NCI-H2081 treated with DMSO at 0.1 percent for 48 hours (cell line): ENCODE measurements at places on chromosomes 1 and 21.

GRCh38 chr1:60129911-60130310 lies 56.3 kb upstream of the C1orf87 start:
- no peak for DNase-seq

GRCh38 chr1:26526287-26526686 lies 3.3 kb upstream of the RPS6KA1 start:
- DNase-seq: no peak

DNA sequence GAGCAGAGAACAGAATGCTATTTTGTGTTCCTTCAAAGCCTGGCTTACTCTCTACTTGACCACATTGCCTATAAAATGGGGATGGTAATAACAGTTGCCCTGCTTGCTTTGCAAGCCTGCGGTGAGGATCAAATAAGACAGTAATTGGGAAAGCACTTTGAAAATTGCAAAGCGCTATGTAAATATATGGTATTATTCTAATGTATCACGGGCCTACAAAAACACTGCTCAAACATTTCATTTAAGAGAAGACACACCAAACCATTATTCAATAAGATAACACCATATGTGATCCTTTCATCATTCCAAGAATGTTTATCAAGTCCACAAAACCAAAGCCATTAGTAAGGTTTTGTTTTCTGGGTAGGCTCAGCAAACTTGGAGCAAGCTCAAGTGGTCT lies 208.4 kb downstream of the ROR1 start:
- DNase-seq: peak; percentile 61

DNA sequence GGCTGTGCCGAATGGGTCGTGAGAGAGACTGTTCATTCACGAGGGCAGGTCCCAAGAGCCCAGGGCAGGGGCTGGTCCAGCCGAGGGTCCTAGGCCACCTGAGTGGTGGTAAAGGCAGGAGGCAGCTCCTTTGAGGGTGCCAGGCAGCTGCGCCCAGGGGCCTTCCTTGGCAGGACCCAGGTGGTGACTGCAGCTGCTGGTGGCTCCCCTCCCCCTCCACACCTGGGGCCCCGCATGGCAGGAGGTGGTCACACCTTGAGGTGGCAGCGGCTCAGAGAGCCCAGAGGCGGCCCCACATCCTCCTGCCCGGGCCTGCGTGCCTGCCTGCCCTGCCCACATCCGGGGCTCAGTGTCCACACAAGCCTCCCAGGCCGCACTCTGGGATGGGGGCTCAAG lies 9.8 kb upstream of the PLCH2 start:
- DNase-seq: no peak

DNA sequence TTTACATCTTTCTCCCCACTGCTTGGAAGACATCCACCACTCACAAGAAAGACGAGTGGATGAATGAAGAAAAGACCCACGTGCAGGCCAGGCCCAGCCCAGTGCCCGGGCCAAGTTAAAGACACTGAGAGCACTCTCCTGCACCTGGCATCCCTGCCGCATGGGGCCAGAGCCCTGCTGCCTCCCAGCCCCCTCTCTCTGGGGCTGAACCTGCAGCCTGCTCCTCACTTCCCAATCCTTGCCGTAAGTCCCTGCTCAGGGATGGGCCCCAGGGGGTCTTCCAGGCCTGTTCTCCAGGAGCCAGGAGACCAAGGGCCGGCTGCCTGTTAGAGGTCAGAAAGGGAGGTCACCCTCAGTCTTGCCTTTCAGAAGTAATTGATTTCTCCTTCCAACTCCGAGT lies 168.5 kb upstream of the ZC3H12A start:
- no peak for DNase-seq

DNA sequence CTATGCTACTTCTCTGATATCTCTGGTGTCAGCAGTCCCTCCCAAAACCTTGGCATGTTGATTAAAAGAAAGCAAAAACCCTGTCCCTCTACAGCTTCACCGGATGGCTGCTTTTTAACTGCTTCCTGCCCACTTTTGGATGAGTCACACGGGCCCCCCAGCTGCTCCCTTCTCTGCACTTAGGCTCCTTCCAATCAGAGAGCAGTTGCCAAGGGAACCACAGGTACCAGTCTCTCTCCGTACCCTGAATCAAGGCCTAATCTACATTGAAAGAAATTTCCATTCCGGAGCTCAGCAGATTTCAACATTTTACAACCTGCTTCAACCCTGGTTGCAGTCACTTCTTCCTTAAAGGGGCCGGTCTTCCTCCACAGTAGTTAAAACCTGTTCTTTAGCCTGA lies 70.6 kb upstream of the GJB5 start:
- no peak for DNase-seq

DNA sequence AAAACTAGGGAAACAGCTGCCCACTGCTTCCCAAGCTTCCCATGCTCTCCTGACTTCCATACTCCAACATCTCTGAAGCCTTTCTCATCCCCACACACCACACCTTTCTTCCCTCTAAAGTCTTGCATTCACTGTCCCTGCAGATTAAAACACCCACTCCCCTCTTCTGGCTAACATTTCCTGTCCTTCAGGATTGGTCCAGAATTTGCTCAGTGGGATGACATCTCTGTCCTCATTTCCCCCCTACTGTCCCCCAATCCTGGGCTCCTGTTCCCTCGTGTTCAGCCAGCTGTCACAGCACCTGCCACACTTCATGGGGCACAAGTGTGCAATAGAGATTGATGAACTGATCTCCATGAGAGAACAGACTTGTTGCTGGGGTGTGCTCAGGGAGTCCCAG lies 82.7 kb downstream of the KCND3 start:
- no peak for DNase-seq

DNA sequence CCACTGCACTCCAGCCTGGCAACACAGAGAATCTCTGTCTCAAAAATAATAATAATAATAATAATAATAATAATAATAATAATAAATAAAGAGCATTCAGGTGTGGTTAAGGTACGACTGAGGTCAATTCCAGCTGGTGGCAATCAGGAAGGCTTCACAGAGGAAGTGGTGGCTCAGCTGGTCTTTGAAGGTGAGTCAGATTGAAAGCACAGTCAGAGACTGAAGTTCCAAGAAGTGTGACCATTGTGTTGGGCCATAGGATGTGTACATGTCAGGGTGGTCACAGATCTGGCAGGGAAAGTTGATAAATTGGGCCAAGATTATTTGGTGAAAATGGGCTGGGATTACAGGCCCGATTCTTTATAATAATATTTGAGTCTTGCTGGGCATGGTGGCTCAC lies 31.0 kb upstream of the MED18 start:
- no peak for DNase-seq

DNA sequence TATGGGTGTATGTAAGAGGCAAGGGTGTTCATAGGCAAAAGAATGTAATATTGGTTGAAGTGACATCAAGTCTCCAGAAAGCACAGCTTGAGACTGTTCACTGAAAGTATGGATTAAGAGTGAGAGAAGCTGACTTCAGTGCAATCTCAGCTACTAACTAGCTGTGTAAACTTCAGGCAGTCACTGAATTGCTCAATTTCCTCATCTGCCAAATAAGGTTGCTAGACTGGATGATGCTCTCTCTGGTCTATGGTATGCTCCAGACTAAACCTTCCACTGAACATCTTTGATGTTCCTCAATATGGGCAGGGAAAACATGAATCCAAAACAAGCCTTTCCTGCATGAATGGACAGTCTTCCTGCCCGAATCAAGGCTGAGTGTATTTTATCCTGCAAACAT lies 111.8 kb upstream of the USH2A start:
- DNase-seq: no peak

DNA sequence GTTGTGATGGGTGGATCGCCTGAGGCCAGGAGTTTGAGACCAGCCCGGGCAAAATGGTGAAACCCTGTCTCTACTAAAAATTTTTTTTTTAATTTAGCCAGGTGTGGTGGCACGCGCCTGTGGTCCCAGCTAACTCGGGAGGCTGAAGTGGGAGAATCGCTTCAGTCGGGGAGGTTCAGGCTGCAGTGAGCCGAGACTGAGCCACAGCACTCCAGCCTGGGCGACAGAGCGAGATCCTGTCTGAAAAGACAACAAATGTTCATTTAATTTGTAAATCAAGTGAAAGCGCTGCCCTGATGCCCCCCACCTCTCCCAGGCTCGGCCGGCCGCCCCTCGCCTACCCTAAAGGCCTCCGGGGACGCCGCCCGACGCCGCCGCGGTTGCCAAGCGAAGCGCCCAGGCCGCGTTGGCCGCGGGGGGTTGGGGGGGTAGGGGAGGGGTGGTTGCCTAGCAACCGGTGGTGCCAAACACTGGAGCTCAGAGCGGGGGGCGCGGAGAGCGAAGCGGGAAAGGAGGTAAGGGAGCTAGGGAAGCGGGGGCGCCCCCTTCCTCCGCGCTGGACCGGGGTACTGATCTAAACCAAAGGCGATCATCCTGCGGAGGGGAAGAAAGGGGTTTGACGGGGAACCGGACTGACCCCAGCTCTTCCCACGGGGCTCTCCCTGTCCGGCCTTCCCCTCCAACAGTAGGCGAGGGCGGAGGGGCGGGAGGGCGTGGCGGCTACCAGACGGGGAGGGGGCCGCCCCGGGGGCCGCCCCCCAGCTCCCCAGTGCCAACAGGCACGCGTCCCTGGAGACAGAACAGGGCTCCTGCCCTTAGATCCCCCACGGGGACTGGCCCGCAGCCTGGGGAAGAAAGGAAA lies at the start of gene TEKT2:
Gene TEKT2 (plus strand): TSS at position 460 of the 862 bp plus-strand sequence. CDS start 828 bp downstream, outside the sequence.
- DNase-seq: peak; percentile 47

GRCh38 chr21:41283211-41283818 lies 33.3 kb upstream of the FAM3B start:
- DNase-seq: peak; percentile 2

- DNase-seq: no peak
Measured at GRCh38 chr1:238123201-238123600, 232.5 kb upstream of the ZP4 start.

- no peak for DNase-seq
Measured at GRCh38 chr1:116558140-116558549, 12.7 kb downstream of the CD58 start.

DNA sequence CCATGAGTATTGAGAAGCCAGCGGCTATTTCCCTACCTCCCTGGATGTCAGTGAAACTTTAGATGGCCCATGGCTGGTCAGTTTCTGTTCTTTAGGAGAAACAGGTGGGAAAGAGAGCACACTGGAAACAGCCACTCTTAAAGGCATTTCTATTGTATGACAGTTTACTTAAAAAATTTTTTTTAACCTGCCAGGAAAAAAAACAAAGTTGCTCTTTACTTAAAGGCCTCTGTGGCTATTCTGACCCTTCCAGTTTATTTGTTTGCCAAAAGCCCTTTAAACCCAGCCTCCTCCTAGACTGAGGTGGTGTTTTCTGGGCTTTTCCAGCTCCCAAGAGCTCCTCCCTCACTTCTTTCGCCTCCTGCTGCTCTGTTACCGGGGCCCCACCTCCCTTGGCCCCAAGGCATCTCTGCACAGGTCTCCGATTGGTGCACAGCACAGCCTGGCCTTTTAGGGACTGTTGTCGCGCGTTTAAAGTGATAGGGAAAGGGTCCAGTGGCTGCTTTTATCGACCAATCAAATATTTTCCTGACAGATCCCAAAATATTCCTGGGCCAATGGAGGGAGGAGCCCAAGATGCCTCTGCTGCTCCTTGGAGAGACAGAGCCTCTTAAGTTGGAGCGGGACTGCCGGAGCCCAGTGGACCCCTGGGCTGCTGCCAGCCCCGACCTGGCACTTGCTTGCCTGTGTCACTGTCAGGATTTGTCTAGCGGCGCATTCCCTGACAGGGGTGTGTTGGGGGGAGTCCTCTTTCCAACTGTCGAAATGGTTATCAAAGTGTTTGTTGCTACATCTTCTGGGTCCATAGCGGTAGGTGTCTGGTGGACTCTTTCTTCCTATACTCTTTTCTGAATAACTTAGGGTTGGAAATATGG lies at the start of gene SH3BGR:
Gene SH3BGR (plus strand): TSS at position 639 of the 875 bp plus-strand sequence. CDS start 127 bp downstream, at position 766.
- DNase-seq: no peak

DNA sequence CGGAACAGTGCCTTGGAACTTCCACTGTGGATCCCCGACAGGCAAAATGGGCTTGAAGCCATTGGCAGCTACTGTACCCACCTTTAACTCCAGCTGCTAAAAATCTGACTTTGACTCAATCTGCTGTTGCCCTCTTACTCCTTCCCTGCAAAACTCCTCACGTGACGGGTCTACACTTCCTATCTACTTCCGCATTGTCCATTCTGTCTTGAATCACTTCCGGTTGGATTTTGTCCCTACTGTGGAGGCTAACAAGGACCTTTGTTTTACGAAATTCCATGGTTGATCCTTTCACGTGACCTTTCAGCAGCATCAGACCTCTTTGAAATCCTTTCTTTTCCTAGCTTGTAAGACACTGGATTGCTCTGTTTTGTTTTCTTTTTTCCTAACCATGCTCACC lies 268.4 kb downstream of the PRDM2 start:
- no peak for DNase-seq

DNA sequence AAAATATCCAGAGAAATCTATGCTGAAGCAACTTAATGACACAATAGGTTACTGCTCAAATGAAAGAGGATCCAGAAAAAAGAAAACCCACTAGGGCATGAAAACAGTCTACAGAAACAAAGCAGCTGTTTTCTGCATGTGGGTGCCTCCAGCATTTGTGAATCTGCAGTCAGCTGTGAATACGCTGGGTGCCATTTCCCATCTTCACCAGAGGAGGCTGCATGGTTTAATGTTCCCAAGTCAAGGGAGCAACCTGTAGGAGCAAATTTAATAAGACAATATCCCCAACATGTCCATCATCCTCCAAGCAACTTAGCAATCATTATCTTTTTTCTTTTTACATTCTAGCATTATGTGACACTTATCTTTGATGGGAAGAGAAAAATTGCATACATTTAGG lies 396.6 kb downstream of the BRINP2 start:
- no peak for DNase-seq

GRCh38 chr21:41431788-41432548 lies 5.9 kb downstream of the MX1 start:
- no peak for DNase-seq

GRCh38 chr1:118266436-118266835 lies 81.4 kb upstream of the SPAG17 start:
- no peak for DNase-seq

DNA sequence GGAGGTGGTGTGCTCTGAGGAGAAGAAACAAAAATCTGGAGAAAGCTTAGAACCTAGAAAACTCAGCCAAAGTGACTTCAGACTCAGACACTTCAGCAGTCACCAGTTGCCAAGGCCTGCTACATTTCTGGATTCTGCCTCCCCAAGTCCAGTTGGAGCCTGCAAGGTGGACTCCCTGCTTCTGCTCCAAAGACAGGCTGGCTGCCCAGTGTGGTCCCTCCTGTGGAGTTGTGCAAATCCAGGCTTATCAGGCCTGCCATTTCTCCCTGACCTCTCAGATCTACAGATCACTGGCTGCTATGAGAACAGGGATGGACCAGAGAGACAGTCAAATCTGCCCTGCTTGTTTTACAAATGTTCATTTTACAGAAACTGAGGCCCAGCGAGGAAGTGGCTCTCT lies 9.9 kb downstream of the CACHD1 start:
- no peak for DNase-seq

GRCh38 chr1:110035236-110035752 lies 870 bp downstream of the STRIP1 start:
- no peak for DNase-seq

- no peak for DNase-seq
Measured at GRCh38 chr1:109617291-109617801, 2.1 kb downstream of the GNAT2 start.

GRCh38 chr1:203180611-203181330 lies 5.1 kb upstream of the MYBPH start:
- no peak for DNase-seq
